ENCODE measurements at places on chromosomes 7 and 10.

GRCh38 chr7:67916571-67917436 lies 920.2 kb downstream of the TYW1 start:
- no peak for DNase-seq

- DNase-seq: peak; percentile 37
Observed at GRCh38 chr7:8387551-8388256, 45.7 kb upstream of the NXPH1 start.

- DNase-seq: no peak
Observed at GRCh38 chr7:39407137-39407536, 159.1 kb upstream of the YAE1 start.

- no peak for DNase-seq
Observed at GRCh38 chr7:16558761-16559302, 32.2 kb downstream of the LRRC72 start.

DNA sequence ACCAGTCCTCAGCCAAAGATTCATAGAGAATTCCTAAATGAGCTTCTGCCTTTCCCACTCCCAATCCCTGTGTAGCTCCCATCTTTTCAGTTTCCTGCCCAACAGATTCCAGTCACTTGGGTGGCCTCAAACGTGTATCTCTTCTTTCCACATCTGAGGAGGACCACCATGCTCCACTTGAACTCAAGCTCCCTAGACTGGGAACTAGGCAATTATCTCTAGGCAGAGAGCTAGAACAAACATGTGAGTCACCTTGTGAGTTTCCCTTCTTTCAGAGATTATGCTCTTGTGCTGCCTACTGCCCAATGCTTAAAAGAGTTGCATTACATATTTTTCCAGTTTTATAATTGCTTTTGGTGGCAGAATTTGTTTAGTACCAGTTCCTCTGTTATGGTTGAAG lies 178.0 kb downstream of the MDFIC start:
- no peak for DNase-seq

GRCh38 chr10:61792097-61792716 lies 109.3 kb upstream of the ARID5B start:
- DNase-seq: no peak

- DNase-seq: no peak
Observed at GRCh38 chr7:139231513-139232376, 708 bp downstream of the UBN2 start.

All from hypothalamus (tissue), 51 donors.